ENCODE measurements at places on chromosomes 3 and 15.

- no peak for DNase-seq
Measured at GRCh38 chr3:135621184-135621920, 344.2 kb upstream of the PPP2R3A start.

GRCh38 chr15:60798821-60799220 lies 319.9 kb upstream of the ICE2 start:
- no peak for DNase-seq

DNA sequence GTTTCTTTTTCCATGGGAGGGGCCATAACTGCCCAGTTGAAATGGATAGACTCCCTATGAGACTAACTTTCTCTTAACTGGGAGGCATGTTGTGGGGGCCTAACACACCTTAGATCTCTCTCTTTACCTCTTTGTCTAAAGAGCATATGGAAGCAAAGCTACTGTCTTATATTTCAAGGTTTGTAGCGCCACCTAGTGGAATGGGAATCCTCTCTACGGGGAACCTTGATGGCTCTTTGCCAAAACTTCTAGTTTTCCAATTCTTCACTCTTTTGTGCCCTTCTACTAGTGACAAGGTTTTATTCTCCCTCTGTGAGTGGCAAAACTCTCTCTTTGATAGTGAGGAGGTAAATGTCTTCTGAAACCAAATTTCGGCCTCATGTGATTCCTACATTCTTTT lies 1030.4 kb upstream of the CADM2 start:
- DNase-seq = no peak

DNA sequence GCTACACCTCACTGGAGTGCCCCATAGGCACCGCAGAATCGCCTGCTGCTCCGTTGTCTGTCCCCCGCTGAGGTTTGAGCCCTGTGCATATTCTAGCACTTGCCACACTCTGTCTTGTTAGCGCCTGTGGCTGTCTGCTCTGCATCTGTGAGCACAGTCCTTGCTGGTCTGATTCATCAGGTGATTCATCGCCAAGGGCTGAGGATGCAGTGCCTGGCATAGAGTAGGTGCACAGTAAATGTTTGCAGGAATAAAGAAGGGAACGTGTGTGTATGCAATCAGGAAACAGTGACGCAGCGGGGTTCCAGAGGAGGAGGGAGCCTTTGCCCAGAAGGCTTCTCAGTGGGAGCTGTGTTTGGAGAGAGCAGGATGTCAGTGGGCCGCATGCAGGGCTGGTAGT lies 124.0 kb upstream of the PLXNA1 start:
- DNase-seq = no peak

GRCh38 chr3:102941786-102942185 lies 507.0 kb downstream of the ZPLD1 start:
- no peak for DNase-seq

DNA sequence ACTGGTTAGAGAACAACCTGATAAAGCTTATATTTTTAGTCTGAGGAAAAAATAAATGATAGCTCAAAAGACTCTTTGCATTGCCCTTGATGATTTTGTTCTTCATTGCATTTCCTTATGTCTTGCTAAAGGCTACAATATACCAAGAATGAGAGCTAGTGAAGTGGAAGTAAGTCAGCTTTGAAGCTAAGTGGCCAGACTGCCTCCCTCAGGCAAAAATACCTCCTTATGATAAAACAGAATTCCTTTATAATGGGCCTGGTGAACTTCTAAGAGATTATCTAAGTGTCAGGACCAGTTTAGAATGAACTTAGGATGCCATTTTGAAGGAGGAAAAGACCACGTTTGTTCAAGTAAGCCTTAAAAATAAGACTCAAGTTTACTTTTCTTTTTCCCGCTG lies 678.4 kb downstream of the ROBO2 start:
- DNase-seq = no peak

- DNase-seq = no peak
Measured at GRCh38 chr15:92733090-92733933, 77.7 kb upstream of the FAM174B start.

DNA sequence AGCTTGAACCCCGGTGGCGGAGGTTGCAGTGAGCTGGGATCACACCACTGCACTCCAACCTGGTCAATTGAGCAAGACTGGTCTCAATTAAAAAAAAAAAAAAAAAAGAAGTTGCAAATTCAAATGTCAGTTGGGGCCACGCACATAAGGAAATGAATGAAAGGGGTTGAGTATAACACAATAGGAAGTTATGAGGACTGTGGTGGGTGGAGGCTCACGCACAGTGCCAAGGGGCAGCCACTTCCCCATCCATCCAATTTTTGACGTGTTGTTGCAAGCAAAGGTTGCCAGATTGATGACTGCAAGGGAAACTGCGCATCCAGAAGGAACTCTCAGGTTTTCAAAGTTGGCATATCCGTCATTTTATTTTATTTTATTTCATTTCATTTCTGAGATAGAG lies 532.2 kb downstream of the NTRK3 start:
- DNase-seq = no peak

DNA sequence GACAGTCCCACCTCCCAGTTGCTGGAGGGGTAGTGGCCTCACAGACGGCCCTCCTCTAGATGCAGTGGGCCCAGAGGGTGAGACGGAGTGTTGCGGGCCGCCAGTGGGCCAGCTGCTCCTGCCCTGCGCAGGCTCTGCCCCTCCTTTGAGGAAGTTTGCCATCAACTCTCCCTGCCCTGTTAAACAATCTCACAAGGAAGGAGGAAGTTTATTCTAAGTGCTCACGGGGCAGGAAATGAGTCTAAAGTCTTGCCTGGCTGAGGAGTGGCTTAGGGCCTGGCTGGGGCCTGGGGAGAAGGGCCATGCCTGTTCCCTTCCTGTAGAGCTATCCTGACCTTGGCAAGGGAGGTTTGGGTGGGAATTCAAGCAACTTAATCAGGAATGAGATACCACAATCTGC lies at the start of gene FAM3D:
TSS of gene FAM3D (minus strand) at position 92 of the 400 bp plus-strand sequence. CDS start 11,211 bp downstream, outside the sequence.
- no peak for DNase-seq

DNA sequence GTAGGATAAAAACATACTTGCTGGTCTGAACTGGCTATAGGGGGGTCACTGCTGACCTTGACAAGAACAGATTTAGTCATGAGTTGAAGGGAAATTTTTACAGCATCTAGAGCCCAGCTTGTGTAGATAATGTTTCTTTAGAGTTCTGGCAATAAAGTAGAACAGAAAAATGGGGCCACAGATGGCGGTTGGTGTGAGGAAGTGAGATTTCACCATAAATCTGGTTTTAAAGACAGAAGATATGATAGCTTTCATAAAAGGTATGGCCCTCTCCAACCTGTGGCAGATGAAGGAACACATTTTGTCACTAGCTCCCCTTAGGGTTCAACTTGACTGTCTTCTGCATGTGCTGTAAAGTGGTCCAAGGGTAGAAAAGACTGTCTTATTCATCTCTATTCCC lies 24.3 kb upstream of the IMPDH2 start:
- no peak for DNase-seq

GRCh38 chr15:25391971-25392721 lies 46.7 kb downstream of the UBE3A start:
- DNase-seq = no peak

DNA sequence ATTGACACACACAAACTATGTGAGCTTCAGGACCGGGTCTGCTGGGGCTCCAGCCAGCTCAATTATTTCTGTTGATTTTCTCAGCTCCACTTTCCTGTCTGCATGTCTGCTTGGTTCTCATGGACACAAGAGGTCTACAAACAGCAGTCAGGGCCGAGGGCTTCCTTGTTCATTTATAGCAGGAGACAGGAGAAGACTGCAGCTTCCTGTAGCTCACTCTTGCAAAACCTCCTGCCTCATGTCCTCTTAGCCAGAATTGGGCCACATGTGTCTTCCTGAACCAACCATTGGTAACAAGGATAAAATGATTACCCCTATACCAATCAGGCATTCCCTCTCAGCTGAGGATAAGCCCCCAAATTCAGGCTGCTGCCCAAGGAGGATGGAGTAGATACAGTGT lies 182.8 kb downstream of the TLE3 start:
- no peak for DNase-seq

GRCh38 chr3:40701016-40701588 lies 176.3 kb downstream of the ZNF621 start:
- DNase-seq = no peak

DNA sequence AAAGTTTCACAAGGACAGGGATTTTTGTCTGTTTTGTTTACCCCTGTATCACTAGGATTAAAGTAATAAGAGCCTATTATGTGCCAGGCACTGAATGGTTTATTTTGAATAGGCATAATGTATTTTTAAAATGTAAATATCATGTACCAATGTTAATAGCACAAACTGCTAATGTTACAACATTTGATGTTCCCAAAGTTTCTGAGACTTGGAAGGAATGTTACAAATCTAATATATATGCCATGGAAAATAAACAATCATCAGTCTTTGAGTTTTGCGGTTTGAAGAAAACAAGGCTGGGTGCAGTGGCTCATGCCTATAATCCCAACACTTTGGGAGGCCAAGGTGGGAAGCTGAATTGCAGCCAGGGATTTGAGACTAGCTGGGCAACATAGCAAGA lies 159.4 kb downstream of the CDIN1 start:
- DNase-seq = no peak

- no peak for DNase-seq
Measured at GRCh38 chr15:59995568-59996297, 8.4 kb upstream of the FOXB1 start.

DNA sequence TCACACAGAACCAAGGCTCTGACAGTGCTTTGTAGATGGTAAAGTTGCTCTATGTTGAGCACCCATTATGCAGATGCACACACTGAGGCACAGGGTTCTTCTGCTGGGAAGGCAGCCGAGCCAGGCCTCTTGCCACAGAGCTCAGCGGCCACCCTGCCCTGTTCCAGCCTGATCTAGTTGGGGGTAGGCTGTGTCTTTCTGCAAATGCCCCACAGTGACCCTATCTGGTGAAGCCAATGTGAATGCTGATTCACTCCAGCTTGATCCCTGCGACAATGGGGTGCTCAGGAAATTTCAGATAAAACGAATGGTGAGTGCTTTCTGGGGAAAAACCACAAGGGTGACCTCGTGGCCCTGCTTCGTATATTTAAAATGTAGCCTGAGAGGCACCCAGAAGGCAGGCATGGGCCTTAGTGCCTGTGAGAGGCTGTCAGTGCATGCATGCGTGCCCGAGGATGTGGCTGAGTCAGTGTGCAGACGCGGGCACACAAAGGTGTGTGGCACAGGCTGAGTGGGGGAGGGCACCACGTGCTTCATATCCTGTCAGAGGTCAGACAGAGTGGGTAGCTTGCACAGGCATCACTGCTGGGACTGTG lies 85.7 kb downstream of the ATP2B2 start:
- no peak for DNase-seq

- no peak for DNase-seq
Measured at GRCh38 chr3:21745966-21746365, 5.0 kb downstream of the ZNF385D start.

DNA sequence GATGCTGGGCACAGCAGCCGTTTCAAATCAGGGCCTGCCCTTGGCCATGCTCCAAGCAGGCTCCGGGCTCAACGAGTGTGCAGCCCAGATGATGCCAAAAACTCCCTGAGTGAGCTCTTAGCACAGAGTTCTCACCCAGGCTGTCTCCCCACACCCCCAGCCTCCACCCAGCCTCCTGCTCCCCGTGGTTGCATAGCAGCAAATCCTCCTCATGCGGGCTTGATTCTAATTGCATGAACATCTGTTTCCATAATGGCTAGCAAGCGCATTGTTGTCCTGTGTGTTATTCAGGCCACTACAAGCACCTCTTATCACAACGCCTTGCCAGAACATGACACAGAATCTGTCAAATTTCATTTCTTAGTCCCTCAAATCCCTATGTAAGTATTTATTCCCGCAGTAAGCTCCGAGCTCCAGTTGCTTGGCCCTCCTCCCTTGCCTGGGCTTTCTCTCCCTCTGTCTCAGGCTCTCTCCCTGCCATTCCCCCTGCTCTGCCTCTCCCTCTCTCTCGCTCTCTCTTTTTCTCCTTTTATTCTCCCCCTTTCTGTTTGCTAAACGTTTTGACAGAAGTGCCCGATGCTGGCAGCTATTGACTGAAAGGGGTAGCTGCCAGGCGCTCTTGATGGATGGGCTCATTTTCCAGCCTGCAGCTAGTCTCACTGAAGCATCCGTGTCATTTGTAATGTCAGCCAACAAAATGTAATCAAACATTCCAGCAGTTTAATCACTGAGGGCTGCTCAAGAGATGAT lies 306.5 kb downstream of the IL20RB start:
- DNase-seq = no peak

DNA sequence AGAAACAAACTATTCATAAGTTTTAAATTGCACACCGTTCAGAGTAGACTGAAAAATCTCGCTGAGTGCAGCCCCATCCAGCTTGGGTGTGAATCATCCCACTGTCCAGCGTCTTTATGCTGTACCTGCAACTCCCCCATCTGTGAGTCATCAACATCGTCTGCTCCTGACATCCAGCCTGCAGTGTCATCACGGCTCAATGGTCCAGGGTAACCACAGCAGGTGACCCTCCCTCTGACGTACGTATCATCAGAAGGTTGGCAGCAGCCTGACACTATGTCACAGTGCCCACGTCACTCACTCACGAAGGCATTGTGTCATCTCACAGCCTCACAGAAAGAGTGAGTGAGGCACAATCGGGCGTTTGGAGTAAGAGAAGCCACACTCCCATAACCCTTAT lies 65.2 kb downstream of the TPRA1 start:
- DNase-seq = no peak

- no peak for DNase-seq
Measured at GRCh38 chr3:119794971-119795612, 13.2 kb downstream of the NR1I2 start.

DNA sequence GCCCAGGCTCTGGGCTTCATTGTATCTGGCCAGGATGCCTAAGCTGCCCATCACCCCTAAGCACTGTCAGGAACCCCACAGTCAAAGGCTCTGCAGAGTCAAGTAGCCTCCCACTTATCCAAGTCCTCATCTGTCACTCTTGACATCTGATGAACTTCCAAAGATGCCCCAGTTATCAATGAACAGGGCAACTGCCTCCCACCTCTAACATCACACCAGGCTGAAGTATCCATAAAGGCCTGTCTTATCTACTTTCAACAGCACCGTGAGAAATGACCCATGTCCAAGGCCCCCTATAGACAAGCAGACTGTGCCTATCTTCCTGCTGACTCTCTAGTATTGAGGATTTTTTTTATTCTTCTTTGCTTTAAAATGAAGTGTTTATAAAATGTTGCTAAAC lies 56.4 kb downstream of the TRIM69 start:
- DNase-seq = no peak

GRCh38 chr3:67737906-67738865 lies 83.8 kb upstream of the SUCLG2 start:
- no peak for DNase-seq

Measured in activated CD8-positive, alpha-beta memory T cell treated with anti-CD3 and anti-CD28 coated beads for 48 hours (primary cell).